ENCODE measurements at places on chromosomes 4 and X. TPM values are rescaled to one million over a fixed set of nuclear protein-coding genes. Genes with fewer than 3 reads are reported as not detected.
A peak's percentile ranks its signal among the peaks of the same experiment; 100 is the strongest.

The LRP2BP gene
- total RNA-seq, result 2.0 TPM

DNA sequence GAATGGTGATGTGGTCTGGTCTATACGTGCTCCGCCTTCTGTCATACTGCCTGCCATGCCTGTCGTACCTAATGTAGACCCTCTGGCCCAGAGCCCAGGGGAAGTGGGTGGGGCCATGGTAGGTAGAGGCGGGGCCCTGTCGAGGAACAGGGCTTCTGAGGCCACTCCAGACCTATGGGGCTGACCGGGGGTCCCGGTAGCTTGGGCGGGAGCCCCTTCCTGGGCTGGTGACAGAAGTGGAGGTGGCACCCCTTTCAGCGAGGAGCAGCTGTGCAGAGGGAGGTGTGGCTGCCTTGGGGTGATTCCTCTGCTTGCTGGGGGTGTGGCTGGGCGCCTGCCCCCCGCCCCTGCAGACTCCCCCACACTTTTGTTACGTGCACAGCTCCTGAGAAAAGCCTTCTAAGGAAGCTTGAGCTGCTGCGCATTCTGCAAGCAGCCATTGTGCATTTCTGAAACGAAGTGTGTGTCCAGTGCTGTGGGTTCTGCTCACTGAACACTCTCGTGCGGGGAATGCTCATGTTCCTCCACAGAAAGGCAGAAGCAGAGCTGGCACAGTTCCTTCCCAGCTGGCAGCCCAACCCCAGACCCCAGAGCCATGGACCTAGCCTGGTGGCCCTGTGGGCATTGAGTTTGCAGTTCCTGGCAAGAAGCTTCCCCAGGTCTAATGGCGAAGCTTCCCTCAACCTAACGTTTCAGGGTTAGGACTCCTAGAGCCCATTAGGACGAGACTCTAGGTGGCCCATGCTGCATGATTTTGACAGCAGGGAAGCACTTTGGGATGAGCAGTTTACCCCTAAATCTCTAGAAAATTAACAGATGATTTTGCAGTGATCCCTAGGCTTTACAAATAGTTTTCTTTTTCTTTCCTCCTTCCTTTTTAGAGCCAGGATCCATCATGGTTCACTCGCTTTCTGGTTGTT, 72.7 kb upstream of the HGFAC start:
- H3K27ac ChIP-seq, result peak overlapping the region; percentile 35
- H3K4me1 ChIP-seq, result peaks cover 23% of the 10 kb centered on the region
- H3K4me3 ChIP-seq, result peak overlapping the region; percentile 38
- H3K27me3 ChIP-seq, result no peaks in the 10 kb centered on the region

- DNase-seq, result no peak
- no peaks in the 10 kb centered on the region for H3K36me3 ChIP-seq
- H3K27me3 ChIP-seq, result no peaks in the 10 kb centered on the region
- peak overlapping the region; percentile 88 for H3K27ac ChIP-seq
- peak overlapping the region; percentile 83 for H3K4me3 ChIP-seq
- peaks cover 26% of the 10 kb centered on the region for H3K4me1 ChIP-seq
Observed at GRCh38 chr4:73068491-73069337, 802 bp downstream of the COX18 start.

The SPANXB1 gene
- not detected for total RNA-seq

- no peaks in the 10 kb centered on the region for H3K4me1 ChIP-seq
- H3K27ac ChIP-seq, result no peak overlapping the region
- H3K4me3 ChIP-seq, result no peak overlapping the region
Observed at GRCh38 chr4:10584042-10584441, 100.5 kb downstream of the CLNK start.

The CXCR3 gene
- not detected for total RNA-seq

DNA sequence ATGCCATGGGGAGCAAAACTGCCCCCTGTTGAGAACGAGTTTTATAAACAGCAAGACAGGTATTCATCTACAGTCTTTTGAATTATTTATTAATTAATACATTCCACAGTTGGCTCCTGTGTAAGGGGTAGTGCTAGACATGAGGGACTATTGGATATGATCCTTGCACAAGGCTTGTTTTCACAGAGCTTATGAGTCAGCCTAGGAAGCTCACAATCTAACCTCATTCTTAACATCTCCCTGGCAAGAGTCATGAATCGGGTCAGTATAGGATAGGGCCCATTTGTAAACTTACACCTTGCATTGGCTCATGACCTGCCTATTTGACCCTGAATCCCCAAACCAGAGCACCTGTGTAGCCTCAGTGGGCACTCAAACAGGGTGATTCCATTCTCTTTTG, 209.1 kb upstream of the HCCS start:
- H3K27ac ChIP-seq, result no peak overlapping the region
- no peaks in the 10 kb centered on the region for H3K4me1 ChIP-seq
- no peaks in the 10 kb centered on the region for H3K36me3 ChIP-seq
- H3K27me3 ChIP-seq, result no peaks in the 10 kb centered on the region
- H3K4me3 ChIP-seq, result no peak overlapping the region
- no peak for DNase-seq
